ENCODE measurements at places on chromosomes 16 and 17. TPM values are rescaled to one million over a fixed set of nuclear protein-coding genes. Genes with fewer than 3 reads are reported as not detected.

DNA sequence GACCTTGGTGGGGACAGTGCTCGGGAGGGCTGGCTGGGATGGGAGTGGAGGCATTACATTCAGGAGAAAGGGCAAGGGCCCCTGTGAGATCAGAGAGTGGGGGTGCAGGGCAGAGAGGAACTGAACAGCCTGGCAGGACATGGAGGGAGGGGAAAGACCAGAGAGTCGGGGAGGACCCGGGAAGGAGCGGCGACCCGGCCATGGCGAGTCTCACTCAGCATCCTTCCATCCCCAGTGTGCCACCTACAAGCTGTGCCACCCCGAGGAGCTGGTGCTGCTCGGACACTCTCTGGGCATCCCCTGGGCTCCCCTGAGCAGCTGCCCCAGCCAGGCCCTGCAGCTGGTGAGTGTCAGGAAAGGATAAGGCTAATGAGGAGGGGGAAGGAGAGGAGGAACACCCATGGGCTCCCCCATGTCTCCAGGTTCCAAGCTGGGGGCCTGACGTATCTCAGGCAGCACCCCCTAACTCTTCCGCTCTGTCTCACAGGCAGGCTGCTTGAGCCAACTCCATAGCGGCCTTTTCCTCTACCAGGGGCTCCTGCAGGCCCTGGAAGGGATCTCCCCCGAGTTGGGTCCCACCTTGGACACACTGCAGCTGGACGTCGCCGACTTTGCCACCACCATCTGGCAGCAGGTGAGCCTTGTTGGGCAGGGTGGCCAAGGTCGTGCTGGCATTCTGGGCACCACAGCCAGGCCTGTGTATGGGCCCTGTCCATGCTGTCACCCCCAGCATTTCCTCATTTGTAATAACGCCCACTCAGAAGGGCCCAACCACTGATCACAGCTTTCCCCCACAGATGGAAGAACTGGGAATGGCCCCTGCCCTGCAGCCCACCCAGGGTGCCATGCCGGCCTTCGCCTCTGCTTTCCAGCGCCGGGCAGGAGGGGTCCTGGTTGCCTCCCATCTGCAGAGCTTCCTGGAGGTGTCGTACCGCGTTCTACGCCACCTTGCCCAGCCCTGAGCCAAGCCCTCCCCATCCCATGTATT, 1.1 kb downstream of the CSF3 start:
- DNase-seq, result no peak

DNA sequence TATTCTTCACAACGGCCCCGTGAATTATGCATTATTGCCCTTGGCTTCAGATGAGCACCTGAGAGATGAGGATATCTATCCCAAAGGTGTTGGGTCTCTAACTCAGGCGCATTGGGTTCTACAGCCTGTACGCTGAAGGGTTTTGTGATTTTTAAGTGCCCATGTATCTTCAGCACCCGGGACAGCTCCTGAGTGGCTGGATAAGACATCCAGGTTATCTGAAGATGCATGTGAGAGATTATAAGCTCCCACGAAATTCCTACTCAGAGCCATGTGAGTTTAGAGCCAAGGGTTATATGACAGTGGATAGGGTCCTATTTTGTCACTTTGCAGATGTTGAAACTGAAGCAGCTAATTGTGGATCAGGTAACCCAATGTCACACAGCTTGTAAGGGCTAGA, 612.3 kb upstream of the EEF2KMT start:
- no peak for DNase-seq

GRCh38 chr16:2962334-2963073, 1.6 kb upstream of the KREMEN2 start:
- no peak for DNase-seq

DNA sequence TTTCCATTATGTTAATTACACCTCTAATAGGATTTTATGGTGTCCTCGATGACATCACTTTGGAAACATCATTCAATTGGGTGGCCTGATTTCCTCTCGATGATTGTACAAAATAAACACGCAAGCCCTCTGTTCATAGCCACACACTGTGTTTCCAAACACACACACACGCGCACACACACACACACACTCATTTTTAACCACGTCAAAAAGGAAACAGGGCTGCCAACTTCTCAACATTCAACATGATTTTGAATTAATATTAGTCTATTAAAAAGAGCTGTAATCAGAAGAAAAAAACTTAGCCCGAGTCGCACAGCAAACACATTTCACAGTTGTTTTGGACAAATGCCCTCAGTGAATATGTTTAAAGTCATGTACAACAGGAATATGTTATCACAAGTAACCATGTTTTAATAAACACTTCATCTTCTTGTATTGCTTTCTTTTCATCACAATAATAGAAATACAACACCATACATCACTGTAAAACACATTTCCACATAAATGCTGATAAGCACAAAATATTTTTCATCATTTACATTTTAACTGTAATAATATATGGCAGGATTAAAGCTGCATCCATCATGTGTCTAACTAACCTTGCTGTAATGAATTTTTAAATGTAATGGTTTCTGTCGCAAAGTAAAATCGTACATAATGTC, 219.1 kb upstream of the IRX3 start:
- no peak for DNase-seq

DNA sequence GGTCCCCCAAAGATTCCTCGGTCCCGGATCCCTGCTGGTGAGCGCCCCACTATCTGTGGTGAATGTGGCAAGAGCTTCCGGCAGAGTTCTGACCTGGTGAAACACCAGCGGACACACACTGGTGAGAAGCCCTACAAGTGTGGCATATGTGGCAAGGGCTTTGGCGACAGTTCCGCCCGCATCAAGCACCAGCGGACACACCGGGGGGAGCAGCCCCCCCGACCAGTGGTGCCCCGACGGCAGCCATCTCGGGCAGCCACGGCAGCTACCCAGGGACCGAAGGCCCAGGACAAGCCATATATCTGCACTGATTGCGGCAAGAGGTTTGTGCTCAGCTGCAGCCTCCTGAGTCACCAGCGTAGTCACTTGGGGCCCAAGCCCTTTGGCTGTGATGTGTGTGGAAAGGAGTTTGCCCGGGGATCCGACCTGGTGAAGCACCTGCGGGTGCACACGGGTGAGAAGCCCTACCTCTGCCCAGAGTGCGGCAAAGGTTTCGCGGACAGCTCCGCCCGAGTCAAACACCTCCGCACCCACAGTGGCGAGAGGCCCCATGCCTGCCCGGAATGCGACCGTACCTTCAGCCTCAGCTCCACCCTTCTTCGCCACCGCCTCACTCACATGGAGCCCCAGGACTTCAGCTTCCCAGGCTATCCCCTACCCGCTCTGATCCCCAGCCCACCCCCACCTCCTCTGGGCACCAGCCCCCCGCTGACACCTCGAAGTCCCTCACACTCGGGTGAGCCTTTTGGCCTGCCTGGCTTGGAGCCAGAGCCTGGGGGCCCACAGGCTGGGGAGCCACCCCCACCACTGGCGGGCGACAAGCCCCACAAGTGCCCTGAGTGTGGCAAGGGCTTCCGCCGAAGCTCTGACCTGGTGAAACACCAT, 2.8 kb downstream of the ZNF48 start:
- DNase-seq, result no peak

- DNase-seq, result no peak
Measured at GRCh38 chr16:46986896-46987295, 13.4 kb upstream of the DNAJA2 start.

DNA sequence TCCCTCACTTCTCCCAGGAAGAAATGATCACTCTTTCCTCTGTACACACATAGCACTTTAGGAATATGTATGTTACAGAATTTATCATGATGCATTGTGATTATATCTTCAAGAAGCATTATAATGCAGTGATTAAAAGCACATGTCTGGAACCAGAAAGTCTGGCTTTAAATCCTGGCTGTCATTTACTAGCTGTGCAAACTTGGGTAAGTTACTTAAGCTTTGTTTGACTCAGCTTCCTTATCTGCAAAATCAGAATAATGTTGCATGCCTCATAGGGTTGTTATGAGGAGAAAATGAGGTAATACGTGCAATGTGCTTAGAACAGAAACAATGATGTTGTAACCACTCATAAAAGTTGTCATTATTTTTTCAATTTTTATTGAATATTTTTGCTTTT, 156.3 kb upstream of the ZKSCAN2 start:
- DNase-seq, result no peak

GRCh38 chr16:35711435-35711834, 2252.0 kb downstream of the TP53TG3F start:
- no peak for DNase-seq

DNA sequence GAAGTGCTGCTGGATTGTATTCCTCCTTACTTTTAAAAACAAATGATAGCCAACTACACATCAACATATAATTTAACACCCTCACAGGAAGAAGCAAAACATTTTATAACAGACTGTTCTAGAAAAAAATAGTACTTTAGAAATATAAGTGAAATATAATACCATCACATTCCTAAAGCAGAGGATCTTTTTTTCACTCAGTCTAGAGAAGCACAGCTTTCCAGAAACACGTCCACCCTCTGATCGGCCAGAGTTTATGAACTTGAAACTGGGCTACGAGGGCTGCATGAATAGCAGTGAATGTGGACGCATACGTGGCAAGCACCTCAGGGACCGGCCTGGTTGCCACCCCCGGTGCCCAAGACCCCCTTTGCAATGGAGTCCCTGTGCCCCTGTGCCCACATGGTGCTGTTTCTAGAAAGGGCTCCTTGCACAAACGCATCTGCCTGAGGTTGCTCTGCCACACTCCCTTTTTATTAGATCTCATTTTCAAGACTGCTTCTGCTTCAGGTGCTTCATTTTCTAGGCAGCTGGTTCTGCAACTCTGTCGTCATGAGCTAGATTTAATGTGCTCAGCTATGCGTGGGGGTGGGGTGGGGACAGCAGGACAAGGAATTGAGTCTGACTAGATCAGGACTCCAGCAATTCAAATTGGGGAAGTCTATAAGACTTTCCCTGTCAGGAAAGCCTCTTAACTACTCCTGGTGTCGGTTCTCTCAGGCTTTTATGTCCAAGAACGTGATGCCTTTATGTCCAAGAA, 29.1 kb upstream of the ERN1 start:
- DNase-seq, result no peak

DNA sequence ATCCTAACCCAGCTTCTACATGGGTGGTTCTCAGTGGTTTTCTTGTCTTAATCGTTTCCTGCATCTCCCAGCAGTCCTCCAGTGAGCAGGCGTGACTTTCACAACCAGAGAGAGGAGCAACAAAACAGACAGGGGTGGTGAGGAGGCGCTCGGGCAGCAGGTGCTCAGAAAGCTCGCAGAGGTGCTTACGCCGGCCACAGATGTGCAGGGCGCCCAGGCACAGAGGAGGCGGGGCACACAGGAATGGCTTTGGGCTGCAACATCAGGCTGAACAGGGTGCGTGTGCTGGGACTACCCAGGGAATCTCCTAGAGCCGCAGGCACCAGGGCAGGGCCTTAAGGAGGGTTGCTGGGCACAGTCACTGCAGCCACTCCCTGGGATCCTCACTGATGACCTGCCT, 32.6 kb downstream of the KLHDC4 start:
- no peak for DNase-seq

- DNase-seq, result no peak
Measured at GRCh38 chr17:56675876-56676660, 82.6 kb downstream of the NOG start.

- DNase-seq, result no peak
Measured at GRCh38 chr17:61232871-61233270, 166.8 kb upstream of the TBX2 start.

DNA sequence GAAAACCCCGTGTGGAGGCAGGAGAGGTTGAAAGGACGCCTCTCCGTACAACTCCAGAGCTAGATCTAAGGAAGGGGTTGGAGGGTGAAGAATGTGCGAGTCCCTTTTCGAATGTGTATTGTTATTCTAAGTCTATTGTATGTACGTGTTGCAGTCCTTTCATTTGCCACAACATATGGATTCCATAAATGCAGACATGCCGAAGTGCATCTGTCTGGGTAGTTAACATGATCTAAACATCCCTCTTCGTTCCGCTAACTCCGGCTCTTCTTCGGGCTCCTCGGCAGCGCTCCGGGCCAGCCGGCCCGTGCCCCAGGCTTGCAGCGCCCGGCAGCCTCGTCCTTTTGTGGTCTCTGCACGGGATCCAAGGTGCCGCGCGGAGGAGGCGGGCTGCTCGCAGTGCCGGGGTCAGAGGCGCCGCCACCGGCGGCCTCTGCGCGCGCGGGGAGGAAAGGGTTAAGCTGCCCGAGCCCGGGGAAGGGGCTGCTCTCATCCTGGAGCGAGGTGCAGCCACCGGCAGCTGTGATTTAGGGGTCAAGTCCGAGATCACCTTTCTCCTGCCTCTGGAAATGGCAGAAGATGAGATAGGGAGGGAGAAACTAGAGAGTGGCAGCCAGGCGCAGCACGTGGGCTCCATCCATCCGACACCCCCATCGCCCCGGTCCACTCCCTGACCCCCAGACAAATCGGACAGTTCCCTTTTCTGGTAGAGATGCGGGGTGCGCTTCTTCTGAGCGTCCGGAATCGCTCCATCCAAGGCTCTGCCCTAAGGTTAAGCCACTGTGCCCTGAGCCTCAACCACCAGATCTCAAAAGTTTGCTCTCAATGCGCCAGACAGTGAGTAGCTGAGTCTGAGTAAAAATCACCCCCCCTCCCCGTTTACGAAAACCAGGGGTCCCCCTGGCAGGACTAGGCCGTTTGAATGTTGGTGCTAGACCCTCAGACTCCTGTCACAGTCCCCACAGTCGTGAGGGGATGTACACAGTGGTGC, 15.1 kb upstream of the ZFHX3 start:
- no peak for DNase-seq

DNA sequence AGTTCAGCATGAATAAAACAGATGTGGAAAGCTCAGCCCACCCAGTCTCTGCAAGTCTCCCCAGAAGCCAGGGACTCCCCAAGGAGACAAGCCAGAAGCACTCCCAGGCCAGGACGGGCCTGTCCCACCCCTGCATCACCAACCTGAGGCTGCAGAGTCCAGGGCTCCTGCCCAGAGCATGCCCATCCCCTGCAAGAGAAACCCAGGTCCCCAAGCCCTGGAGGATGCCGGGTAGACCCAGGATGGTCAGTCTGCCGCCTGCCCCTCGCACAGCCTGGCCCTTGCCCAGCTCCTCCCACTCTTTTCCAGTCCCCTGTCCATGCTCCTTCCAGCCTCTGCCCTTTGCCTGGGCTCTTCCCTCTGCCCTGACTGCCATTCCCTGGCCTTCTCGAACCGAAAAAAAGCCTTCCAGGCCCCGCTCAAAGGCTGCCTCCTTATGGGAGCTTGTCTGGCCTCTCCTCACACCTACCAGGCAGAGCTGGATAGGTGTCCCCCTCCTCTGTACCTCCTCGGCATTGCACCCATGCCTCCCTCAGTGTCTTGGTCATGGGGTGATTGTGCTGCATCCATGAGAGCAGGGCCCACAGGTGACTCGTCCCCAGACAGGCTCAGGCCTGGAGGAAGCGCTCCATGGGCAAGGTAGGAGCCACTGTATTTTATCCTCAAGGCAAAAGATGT, 44.8 kb downstream of the BEAN1 start:
- DNase-seq, result no peak

GRCh38 chr17:69853541-69854224, 221.3 kb upstream of the KCNJ16 start:
- DNase-seq, result no peak

- peak; percentile 63 for DNase-seq
Measured at GRCh38 chr17:79707931-79708891, 22.5 kb upstream of the ENPP7 start.

Gene GFAP
- total RNA-seq, result not detected

Gene EVI2B
- 7.4 TPM for total RNA-seq

Gene LSM12
- 71.4 TPM for total RNA-seq

Gene ZPBP2
- total RNA-seq, result not detected

Gene SCGB1C2
- not detected for total RNA-seq

Gene PRCD
- not detected for total RNA-seq

Gene PRSS8
- total RNA-seq, result not detected

Gene PPP1R1B
- 0.16 TPM for total RNA-seq

Gene ALDH3A2
- 35.8 TPM for total RNA-seq

Gene TBC1D3E
- not detected for total RNA-seq

All from activated naive CD4-positive, alpha-beta T cell treated with anti-CD3 and anti-CD28 coated beads, Interleukin-2, amount 50 U/mL, for 72 hours (primary cell).